ENCODE measurements at places on chromosomes 12 and 14.

DNA sequence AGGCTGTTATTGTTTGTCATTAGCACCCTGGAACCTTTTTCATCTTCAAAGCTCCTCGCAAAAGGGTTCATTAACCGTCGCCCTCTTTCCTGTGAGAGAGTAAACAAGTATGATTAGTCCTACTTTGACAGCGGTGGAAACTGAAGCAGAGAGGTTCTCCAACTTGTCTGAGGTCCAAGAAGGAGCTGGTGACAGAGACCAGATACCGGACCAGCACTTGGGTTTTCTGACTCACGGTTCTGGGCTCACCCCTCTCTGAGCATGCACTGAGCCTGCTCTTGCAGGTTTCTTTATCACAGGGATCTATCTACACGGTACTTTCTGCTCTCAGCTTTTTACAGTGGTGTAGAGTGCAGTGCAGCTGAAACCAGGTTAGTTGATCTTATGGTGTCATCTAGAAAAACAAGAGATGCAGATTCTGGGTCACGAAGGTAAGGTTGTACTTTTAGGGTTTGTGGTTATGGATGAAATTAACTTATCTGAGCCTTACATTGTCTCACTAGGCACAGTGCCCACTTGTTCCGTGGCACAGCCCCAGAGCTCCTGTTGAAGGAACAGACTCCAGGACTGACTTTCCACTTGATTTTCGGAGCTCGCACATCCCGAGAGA, 62.1 kb downstream of the PPP2R5C start:
- peak; percentile 54 for DNase-seq

GRCh38 chr12:56989861-56990610, 16.3 kb downstream of the ZBTB39 start:
- no peak for DNase-seq

DNA sequence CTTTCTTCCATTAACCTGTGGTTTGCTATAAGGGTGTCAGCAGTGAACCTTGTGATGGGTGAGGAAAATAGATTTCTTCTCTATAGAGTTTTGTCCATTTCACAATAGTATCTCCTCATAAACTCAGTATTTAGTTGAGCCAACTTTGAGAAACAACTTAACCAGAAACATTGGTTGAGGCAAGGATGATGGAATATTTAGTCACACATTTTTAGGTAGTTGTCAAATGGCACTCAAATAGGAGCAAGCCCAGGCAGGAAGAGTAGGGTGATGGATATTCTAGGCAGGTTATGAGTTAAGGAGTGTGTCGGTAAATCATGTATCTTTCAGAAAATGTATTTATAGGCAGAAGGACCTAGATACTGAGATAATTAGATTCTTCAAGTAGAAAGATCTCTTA, 1267.6 kb downstream of the SLC16A7 start:
- no peak for DNase-seq

DNA sequence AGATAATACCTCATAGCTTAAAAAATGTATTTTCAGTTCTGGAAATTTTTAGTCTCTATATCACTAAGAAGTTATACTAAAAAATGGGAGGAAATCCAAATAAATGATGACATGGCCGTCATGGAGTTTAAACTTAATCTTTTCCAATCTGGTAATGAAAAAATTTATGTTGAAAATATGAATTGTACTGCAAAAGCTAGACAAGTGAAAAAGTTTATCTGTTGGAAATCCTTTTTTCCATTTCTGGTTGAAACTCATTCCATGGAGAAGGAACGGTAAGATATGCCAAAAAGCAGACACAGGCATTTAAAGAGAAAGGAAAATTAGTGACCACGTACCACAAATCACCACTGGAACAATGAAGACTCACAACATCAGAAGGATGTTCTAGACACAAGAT, 314.2 kb upstream of the PRICKLE1 start:
- DNase-seq: no peak
